Activated T-cell treated with anti-CD3 and anti-CD28 coated beads, Interleukin-2, amount 50 U/mL, for 4 hours (primary cell): ENCODE measurements at places on chromosomes 1 and 21. TPM values are rescaled to one million over a fixed set of nuclear protein-coding genes. Genes with fewer than 3 reads are reported as not detected.

Gene PPM1J
- total RNA-seq = not detected

- no peak for DNase-seq
Observed at GRCh38 chr1:198357937-198358336, 182.5 kb downstream of the ATP6V1G3 start.

GRCh38 chr1:203777596-203777995 lies 12.6 kb downstream of the LAX1 start:
- DNase-seq = no peak

Gene RORC
- total RNA-seq = 3.7 TPM

DNA sequence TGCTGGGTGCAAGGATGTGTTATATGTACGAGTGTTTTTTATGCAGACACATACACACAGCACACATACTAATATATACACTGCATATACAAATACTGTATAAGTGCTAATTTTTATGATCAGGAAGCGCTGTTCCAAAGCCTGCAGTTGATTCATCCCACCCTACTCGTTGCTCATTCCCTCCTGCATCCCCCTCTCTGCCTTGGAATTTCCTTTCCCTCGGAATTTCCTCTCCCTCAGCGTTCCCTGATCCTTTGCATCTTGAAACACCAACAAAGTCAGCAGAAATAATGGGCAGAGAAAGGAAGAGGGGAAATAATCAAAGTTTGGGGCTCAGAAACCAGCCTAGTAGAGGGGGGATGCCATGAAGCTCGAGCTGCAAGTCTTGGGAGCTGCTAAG lies 98.9 kb downstream of the CSMD2 start:
- no peak for DNase-seq

- DNase-seq = no peak
Observed at GRCh38 chr1:17264470-17264869, 15.6 kb downstream of the PADI3 start.

GRCh38 chr1:19529664-19530063 lies 44.3 kb upstream of the CAPZB start:
- no peak for DNase-seq

DNA sequence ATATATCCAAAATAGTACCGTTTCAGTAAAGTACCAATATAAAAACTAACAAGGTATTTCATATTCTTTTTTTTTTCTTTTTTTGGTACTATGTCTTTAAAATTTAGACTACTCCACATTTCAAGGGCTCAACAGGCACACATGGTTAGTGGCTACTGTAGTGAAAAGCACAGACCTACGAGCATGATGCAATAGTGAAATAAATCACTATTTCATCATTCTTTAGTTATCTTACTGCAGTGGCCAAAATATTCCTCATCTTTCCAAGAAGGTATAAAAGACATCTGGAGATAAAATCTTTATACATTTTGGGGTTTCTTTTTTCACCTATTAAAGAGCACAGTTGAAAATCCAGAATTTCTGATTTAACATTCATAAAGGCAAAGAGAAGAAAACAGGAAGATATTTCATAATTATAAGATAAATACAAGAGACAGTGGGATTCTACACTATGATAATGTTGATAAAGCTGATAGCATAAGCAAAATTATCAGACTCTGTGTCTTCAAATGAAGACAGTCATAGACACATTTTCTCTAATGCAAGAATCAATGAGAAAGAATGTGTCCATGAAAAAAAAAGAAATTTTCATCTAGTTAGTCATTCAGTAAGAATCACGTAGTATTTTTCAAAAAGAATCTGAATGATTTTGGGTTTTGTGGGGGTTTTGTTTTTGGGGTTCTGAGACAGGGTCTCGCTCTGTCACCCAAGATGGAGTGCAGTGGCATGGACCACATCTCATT lies 41.9 kb downstream of the CEP170 start:
- no peak for DNase-seq

- peak; percentile 55 for DNase-seq
Observed at GRCh38 chr1:145858238-145858900, 512 bp downstream of the PIAS3 start.

Gene WNT9A
- 0.05 TPM for total RNA-seq

DNA sequence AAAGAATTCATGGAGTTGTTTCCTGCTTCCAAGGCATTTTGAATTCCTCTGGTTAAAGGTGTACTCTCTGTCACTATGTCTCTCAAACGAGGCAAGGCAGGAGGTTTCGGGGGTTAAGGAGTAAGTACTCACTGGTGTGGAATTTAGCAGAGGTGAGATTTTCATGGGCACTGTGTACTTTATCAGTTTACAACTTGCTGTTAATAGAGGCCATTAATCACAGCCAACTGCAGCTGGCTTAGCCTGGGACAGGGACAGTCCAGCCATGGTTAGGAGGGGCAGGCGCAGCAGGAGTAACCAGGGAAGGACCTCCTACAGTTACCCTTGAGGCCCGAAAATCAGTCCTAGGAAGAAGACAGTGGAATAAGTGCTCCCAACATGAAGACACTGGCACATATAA lies 18.1 kb upstream of the TMEM9 start:
- DNase-seq = no peak
